ENCODE measurements at places on chromosomes 3 and 15.

DNA sequence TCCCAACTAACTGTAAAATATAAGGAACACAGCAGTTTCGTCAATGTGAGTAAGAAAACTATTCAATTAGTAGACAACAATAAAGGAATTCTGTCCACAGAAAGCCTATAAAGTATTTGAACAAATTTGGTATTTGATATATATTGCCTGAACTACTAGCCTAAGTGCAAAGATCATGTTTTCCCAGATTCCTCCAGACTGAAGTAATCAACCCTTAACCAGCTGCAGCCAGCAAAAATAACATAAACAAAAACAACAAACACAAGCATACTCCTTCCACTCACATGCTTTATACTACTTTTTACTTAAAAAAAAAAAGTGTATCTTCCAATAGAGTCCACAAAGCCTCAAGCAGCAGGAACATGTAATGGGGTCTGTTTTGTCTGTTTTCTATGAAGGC, 24.1 kb downstream of the PGBD4 start:
- no peak for DNase-seq

GRCh38 chr15:90956274-90957030, 1.8 kb downstream of the RCCD1 start:
- DNase-seq, result no peak

DNA sequence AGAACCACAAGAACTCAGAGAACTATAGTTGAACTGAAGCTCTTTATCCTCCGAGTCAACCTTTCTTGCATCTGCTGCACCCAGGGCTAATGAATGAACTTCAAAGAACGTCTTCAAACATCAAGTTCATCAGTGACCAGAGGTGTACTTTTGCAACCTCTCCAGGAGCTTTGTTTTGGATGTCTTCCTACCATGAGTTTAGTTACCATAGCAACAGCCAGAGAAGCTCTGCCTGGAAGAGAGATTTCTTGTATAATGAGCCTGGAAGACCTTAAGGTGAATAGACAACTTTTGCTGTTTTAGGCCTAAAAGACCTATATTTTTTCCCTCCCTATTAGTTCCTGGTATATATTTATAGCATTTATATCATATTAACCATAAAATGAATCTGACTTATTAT, 9.1 kb downstream of the ACTC1 start:
- no peak for DNase-seq

DNA sequence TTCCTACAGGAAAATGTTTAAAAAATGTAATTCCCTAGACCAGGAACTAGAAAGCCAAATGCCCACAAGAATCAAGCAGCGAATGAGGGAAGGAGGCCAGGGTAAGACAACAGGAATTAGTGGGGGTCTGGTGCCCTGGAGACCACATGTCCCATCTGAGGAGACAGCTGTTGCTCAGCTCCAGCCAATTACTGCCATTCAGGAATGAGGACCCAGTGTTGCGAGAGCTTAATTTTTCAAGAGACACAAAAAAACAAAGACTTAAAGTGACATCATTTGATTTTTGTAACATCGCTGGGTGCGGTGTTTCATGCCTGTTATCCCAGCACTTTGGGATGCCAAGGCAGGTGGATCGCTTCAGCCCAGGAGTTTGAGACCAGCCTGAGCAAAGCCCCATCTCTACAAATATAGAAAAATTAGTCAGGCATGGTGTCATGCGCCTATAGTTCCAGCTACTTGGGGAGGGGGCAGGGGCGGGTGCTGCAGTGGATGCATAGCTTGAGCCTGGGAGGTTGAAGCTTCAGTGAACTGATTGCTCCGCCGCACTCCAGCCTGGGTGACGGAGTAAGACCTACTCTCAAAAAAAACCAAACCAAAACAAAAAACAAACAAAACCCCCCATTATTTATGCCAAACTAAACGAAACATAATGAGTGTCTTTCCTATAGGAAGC, 52.8 kb upstream of the LRIG1 start:
- DNase-seq, result no peak

- DNase-seq, result no peak
These were observed 767.2 kb upstream of the LMCD1 start for GRCh38 chr3:7734456-7734855.

DNA sequence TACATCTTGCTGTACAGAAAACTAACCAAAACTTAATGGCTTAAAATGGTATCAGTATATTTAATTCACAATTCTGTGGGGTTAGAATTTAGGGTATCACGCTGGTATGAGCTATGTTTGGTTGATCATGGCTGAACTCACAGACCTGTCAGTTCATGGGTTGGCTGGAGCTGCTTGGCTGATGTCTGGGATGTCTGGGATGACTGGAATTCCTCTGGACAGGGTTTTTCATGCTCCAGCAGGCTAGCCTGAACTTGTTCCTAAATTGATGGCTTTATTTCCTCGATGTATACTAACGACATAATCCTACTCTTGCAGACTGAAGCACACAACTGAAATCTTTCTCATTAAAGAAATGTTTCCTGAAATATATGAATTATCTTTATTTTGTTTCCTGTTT, 338.9 kb upstream of the GBE1 start:
- DNase-seq, result no peak

- no peak for DNase-seq
These were observed 134.8 kb upstream of the MEF2A start for GRCh38 chr15:99430881-99431401.

DNA sequence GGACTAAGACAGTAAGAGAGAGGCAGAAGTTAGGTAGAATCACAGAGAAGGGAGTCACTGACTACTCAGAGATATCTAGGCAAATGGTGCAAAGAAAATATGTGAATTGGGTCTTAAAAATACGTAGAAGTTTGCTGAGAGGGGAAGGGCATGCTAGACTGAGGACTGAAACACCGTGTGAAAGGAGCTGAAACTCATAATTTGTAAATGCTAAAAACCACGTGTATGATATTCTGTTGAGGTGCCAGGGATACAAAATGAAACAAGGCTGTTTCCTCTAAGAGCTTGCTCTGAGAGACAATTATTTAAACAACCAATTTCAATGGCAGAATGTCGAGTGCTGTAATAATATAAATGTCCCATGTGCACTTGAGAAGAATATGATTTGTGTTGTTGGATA, 47.2 kb downstream of the NCK1 start:
- no peak for DNase-seq

DNA sequence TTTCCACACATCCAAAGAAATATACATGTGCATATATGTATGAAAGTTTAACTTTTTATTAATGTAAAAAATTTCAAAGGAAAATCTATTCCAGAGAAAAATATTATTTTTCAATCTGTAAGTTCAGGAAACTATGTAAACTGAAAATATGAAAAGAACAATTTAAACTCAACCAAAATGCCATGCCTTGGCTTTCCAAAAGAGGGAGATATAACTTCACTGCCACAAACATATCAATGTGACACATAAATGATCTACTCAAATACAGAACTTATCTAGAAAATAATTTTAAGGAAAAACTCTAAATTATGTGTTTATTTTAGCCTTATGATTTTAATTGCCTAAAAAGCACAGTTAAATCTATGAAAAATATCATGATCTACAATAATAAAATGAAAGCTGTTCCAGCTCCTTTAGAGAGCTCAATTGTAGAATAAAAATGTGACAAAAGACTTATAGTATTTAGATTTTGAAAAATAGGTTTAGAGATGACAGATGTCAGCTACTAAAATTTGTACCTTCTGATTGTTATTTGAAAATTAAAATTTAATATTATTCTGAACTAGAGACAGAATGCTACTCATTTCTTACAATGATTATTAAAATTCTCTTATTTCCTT, 94.8 kb downstream of the GBE1 start:
- peak; percentile 1 for DNase-seq

GRCh38 chr3:53142986-53143385, 12.8 kb upstream of the RFT1 start:
- DNase-seq, result no peak

GRCh38 chr15:86756688-86757087, 677.0 kb downstream of the AGBL1 start:
- no peak for DNase-seq

DNA sequence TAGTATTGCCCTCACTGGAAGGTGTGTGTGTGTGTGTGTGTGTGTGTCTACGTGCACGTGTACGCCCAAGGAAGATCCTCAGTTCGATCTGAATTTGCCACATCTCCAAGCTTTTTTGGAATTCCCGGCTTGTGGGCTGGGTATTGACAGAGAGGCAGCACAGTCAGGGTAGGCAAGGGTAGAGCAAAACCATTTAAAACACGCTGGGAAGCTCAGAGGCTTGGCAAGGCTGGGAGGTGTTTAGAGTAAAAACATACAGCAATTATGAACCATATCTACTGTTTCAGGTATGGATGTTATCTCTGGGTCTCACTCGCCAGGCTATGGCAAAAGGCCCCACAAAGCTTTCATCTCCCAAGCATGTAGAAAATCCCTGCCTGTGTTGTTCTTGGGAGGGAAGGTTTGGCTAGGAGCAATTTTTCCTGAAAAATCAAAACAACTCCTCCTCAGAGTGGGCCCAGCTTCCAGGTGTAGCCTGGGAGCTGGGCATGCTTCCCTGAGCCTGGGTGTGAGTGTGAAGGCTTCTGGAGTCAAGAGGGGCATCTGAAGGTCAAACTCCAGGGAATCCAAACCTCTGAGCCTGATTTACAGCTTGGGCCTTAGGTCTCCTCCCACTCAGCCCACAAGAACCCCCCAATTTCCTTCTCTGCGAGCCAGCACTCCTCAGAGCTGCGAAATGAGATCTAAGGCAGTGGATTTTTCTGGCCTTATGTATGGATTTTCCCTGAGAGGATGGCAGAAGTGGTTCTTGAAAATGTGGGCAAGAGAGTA, 244.8 kb upstream of the TPRG1 start:
- DNase-seq, result no peak

GRCh38 chr15:78663703-78664102, 22.7 kb upstream of the CHRNB4 start:
- DNase-seq, result no peak

DNA sequence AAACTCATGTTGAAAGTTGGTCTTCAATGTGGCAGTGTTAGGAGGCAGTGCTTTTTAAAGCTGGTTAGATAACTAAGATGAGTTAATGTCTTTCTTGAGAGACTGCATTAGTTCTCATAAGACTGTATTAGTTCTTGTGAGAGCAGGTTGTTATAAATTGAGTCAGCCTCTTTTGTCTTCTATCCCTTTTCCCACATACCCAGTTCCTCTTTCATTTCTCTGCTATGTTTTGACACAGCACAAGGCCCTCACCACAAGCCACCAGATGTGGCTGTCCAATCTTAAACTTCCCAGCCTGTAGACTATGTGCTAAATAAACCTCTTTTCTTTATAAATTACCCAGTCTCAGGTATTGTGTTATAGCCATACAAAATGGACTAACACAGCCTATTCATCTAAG, 94.6 kb upstream of the SNTN start:
- DNase-seq, result no peak

DNA sequence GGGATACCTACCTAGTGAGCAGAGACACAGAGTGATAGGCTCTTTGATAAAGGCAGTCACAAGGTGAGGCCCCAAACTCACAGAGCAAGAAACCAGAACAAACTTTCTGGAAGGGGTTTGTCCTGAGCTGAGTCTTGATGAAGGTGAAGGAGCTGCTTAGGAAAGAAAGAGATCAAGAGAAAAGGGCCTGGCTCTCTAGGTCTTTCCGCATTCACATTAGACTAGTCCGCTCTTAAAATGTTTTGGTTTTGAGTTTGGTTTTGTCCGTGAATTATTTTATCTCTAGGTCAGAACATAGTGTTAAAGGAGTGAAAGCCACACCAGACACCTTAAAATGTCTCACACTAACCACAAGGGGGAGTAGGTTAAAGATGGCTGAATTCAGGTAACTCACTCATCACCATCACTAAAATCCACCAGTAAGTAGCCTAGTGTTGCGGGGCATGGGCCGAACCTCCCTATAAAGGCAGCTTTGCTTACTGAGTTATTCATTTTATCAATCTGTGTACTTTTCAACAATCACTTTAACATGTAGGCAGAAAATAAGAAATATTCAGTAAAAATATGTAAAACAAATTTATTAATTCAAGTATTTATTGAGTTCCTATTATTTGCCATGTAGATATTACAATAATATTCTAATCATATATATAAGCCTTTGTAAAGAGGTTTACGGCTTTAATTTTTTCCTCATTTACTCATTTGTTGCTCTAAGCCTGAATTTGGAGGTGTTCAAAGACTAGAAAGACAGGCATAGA, 121.5 kb upstream of the TSC22D2 start:
- no peak for DNase-seq

GRCh38 chr15:69313432-69314000, 14.8 kb downstream of the PAQR5 start:
- DNase-seq, result no peak

DNA sequence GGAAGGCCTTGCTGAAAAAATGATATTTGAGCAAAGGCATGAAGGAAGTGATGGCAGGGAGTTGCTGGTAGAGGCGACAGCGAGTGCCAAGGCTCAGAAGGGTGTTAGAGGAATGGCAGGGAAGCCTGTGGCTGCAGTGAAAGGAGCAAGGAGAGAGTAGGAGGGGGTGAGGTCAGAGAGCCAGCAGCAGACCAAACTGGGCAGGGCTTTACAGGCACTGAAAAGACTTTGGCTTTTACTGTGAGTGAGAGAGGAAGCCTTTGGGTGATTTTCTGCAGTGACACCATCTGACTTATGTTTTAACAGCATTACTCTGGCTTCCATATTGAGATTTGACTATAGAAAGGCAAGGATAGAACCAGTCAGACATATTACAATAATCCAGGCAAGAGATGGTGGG, 11.4 kb downstream of the TICRR start:
- no peak for DNase-seq

GRCh38 chr3:12234192-12234591, 54.7 kb upstream of the PPARG start:
- no peak for DNase-seq

GRCh38 chr3:177687291-177687690, 490.0 kb upstream of the TBL1XR1 start:
- DNase-seq, result no peak

DNA sequence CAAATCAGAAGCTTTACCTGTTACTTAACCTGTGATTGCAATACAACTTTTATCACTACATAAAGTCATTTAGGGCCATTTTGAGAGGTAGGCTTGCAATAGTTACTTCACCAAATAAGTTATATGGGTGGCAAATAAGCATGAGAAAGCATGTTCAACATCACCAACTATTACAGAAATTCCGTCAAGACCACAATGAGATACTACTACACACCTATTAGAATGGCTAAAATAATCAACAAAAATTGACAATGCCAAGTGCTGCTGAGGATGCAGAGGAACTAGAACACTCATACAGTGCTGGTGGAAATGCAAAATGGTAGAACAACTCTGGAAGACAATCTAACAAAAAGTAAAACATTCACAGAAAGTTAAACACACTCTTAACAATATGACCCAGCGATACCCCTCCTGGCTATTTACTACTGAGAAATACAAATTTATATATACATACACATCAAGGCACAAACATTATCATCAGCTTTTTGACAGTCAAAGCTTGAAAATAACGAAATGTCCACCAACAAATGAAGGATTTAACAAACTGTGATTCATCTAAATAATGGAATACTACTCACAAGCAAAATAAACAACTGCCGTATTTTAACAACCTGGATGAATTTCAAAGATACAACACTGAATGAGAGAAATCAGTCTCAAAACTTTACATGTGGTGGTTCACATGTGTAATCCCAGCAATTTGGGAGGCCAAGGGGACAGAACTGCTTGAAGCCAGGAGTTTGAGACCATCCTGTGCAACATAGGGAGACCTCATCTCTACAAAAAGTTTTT, 82.9 kb downstream of the MYO9A start:
- no peak for DNase-seq
